Breast epithelium (tissue), 4 donors: ENCODE measurements at places on chromosomes 1 and 21. TPM values are rescaled to one million over a fixed set of nuclear protein-coding genes. Genes with fewer than 3 reads are reported as not detected.

The LPAR3 gene
- total RNA-seq: 1.6 TPM

The NPR1 gene
- 134 TPM for total RNA-seq

The RAB3B gene
- not detected for total RNA-seq

DNA sequence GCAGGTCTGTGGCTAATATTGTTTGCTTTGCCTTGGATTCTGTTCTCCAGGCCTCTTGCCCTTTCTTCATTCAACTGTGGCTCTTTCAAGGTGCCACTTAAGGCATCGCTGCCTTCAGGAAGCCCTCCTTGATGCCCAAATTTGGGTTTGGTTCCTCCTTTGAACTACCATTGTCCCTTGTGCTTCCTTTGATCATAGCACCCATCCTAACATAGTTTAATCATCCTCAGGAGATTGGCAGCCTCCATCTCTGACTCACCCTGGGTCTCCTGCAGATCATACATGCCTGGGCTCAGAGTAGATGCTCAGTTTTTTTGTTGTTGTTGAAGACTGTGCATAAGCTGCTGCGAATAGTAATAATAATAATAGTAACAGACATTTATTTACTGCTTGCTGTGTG lies 54.4 kb upstream of the ACOT11 start:
- no peaks in the 10 kb centered on the region for H3K36me3 ChIP-seq
- no peaks in the 10 kb centered on the region for H3K27me3 ChIP-seq
- H3K4me3 ChIP-seq: no peak overlapping the region
- H3K4me1 ChIP-seq: no peaks in the 10 kb centered on the region
- no peak for DNase-seq

DNA sequence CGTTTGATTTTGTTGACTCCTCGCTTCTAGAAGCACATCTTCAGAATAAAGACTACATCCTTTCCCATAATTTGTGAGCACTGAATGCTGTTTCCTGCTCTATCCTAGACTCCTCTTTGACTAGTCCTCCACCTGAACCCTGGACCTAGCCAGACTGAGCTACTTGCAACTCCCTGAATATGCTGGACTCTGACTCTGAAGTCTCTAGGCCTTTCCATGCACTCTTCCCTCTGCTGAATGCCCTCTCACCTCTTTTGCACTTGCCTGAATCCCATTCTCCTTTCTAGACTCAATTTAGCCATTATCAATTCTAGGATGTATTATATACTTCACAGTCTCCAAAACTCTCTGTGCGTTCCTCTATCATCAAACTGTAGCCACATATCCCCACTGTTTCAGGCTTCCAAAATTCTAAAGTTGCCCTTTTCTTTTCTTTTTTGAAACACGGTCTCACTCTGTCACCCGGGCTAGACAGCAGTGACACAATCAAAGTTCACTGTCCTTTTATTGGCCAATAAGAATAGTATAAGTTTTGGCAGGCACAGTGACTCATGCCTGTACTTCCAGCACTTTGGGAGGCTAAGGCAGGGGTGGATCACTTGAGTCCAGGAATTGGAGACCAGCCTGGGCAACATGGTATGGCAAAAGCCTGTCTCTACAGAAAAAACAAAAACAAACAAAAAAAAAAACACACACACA lies 127.0 kb downstream of the LTN1 start:
- no peaks in the 10 kb centered on the region for H3K4me1 ChIP-seq
- H3K4me3 ChIP-seq: no peak overlapping the region
- H3K27ac ChIP-seq: no peak overlapping the region
- H3K36me3 ChIP-seq: no peaks in the 10 kb centered on the region
- H3K27me3 ChIP-seq: no peaks in the 10 kb centered on the region
- no peak for DNase-seq
